ENCODE measurements at places on chromosomes 11 and 22. TPM values are rescaled to one million over a fixed set of nuclear protein-coding genes. Genes with fewer than 3 reads are reported as not detected.

Gene LUZP2
- 30.3 TPM for total RNA-seq

Gene APOBEC3H
- total RNA-seq: not detected

- no peak for DNase-seq
Observed at GRCh38 chr11:79021601-79022000, 419.2 kb downstream of the TENM4 start.

- no peak for DNase-seq
Observed at GRCh38 chr11:74806267-74806666, 57.6 kb downstream of the RNF169 start.
